NCI-H774 (cell line): ENCODE measurements at places on chromosomes 1 and 21.

GRCh38 chr1:167676916-167677848 lies 44.6 kb upstream of the MPZL1 start:
- DNase-seq, result no peak

DNA sequence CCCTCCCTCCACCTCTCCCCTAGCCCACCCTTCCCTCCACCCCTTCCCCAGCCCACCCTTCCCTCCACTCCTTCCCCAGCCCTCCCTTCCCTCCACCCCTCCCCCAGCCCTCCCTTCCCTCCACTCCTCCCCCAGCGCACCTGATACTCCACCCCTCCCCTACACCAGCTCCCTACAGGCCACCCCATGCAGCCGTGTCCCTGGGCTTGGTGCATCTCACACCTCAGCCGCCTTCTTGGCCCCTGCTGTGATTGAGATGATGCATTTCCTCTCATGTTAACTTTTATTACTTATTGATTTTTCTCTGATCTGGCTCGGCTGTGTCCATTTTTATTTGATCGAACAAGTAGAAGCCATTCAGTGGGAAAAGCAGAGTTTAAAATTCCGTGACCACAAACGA lies 243.8 kb downstream of the MATN1 start:
- no peak for DNase-seq

DNA sequence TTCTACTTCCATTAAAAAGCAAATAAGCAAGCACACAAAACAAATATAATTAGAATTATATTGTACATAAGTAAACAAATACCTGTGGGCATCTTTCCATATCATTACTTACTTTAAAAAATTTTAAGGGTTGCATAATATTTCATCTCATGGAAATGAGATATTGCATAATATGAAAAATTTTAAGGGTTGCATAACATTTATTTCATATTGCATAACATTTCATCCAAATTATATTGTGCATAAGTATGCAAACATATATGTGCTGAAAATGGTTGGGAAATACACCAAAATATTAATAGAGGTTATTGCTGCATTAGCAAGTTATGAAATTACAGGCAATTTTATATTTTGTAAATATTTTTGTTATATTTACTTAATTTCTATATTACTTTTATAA lies 213.7 kb downstream of the KCNH1 start:
- no peak for DNase-seq

DNA sequence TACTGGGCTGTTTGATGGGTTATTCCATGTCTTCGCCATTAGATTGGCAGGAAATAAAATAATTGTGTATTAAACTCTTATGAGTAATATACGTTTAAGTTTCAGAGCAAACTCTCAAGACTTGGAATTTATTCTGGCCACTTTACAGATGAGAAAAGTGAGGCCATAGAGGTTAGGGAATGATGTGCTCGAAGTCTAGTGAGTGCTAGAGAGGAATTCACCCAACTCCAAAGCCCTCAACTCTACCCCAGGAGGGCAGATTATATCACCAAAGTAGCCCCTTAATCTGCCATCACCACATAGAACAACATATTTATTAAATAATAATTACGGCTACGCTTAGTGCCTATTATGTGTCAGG lies 440 bp upstream of the MUL1 start:
- no peak for DNase-seq

GRCh38 chr1:203840208-203840808 lies 21.1 kb upstream of the SNRPE start:
- no peak for DNase-seq

DNA sequence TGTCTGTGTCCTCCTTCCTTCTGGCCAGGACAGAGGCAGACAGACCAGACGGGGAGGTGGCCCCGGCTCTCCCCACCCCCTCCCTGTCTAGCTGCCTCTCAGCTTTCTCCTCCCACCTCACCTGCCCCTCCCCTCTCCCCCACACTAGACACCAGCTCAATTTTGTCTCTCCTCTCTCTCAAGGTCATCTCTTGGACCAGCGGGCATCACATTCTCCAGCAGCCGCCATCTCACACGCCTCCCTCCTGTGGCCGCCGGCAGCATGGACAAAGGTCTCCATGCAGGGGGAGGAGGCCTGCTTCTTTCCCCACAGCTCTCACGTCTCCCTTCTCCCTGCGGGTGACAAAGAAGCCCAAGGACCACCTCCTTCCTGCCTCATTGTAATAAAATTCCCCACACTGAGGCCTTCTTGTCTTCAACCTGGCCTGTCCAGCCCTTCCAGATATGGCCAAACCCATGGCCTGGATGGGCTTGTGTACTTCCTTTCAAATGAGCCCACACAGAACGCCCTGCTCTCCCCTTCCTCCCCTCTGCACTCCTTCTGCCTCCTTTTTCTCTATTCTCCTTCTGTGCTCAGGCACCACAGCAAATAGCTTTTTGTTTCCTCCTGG lies 14.6 kb downstream of the OPTC start:
- no peak for DNase-seq

DNA sequence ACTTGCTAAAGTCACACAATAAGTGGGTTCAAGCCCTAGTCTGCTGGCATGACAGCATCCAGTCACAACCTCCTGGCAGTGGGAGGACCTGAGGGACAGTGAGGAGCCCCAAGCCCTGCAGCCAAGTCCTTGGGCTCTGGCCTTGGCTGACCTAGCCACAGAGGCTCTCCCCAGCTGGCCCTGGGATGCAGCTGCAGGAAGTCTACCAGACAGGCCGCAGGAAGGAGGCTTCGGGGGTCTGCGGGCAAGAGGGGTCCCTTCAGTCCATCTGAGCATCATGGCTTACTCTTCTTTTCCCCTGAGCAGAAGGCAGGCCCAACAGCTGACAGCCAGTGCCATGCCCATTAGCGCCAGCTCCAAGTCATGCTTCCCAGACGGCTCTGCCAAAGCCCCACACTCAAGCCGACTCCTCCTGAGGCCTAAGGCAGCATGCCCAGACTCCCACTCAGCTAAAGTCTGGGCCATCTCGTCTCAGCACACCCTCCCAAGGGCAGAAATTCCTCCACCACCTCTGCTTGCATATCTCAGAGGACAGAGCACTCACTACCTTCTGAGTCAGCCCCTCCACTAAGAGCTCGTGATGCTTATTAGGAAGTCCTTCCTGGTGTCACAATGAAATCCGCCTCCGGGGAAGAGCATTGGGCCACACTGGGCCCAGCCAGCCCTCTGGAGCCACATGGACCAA lies 20.1 kb downstream of the SLC1A7 start:
- no peak for DNase-seq

- DNase-seq, result no peak
These were observed 19.7 kb upstream of the SMPDL3B start for GRCh38 chr1:27915082-27915575.

GRCh38 chr1:53681977-53682685 lies 56.8 kb downstream of the GLIS1 start:
- DNase-seq, result peak; percentile 10

DNA sequence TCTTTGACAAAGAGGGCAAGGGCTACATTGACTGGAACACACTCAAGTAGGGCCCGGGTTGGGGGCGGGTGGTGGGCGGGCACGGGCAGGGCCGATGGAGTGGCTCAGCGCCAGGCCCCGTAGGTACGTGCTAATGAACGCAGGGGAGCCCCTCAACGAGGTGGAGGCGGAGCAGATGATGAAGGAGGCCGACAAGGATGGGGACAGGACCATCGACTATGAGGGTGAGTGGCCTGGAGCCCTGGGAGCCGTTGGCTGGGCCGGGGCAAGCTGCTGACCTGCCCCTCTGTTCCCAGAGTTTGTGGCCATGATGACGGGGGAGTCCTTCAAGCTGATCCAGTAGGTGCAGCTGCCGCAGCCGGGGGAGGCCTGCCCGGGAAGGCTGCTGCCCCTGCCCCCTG lies 1.8 kb downstream of the CALML6 start:
- no peak for DNase-seq

DNA sequence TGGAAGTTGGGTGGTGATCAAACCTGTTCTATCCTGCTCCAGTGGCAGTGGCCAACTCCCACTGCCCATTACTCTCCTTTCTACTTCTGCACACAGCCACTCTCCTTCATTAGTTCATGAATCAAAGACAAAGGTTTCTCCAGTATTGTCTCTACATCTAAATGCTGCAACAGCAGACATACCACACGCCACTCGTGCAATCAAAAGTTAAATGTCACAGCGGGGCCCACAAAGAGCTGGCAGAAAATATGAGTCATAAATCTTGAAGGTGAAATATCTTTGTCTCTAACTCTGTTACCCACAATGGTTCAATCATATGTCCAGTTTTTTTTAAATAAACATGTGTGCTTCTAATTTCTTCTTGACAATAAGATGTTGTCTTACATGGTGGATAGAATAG lies 13.3 kb downstream of the APCS start:
- DNase-seq, result no peak

DNA sequence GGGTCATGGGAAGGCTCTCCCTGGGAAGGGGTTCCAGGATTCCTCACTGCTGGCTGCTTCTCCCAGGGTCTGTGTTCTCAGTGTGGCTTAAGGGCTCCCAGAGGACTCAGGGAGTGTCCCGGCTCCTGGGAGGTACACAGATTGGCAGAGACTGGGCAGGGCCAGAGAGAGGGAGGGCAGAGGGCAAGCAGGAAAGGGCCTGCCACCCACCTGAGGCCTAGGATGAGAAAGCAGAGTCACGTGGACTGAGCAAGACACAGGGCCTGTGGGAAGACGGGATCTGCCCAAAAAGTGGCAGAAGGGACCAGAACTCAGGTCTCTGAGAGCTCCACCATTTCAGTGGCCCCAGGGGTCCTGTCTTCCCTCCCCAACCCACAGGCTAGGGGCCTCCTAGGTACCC lies 871 bp downstream of the SLFNL1 start:
- DNase-seq, result no peak

GRCh38 chr1:218350801-218351266 lies 5.7 kb downstream of the TGFB2 start:
- no peak for DNase-seq

DNA sequence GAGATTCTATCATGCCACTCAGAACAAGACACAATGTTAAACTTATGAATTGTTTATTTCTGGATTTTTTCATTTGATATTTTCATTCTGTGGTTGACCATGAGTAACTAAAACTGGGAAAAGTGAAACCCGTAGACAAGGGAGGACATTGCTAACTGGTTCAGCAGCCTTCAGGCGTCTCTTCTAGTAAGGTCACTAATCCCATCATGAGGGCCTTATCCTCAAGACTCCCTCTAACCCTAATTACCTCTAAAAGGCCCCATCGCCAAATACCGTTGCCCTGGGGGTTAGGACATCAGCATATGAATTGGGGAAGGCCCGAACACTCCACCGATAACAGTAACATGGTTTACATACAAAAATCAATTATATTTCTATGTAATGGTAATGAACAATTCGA lies 247.6 kb downstream of the TM2D1 start:
- no peak for DNase-seq

- DNase-seq, result no peak
These were observed 14.8 kb upstream of the WASF2 start for GRCh38 chr1:27504588-27505419.

DNA sequence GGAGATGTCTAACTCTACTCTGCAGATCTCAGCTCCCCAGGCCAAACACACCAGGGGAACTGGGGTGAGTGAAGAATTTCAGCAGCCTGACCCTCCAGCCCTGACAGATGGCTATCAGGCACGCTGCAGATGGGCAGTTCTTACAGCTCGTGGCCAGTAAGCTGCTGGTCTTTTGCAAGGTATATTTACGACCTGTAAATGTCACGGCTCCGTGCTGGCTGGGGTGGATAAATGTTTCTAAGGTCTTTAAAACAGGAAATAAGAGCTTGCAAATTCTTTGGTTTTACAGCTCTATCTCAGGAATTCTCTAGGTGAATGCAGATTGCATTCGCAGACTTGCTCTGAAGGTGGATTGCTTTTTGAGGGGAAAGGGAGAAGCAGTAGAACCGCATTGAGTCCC lies 10.1 kb downstream of the DOP1B start:
- DNase-seq, result no peak

GRCh38 chr1:107436552-107437241 lies 295.9 kb downstream of the NTNG1 start:
- DNase-seq, result no peak

DNA sequence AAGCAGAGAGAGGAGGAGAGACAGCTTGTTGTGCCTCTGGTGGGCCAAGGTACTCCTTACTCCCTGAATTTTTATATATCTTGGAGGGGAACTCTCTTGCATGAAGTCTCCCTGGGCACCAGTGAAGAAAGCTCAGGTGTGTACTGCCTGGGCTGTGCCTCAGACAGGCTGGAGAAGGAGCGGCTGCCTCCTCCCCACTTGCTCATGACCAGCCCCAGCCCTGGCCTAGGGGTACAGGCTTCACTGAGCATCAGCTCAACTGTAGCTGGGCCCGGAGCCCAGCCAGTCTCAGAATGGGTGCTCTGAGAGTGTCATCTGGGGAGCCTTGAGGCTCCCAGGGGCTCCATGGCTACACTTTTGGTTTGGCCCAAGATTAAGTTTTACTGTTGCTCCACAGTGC lies 44.8 kb upstream of the TENT5C start:
- no peak for DNase-seq

- DNase-seq, result no peak
These were observed 377.8 kb downstream of the USH2A start for GRCh38 chr1:216045400-216045799.

DNA sequence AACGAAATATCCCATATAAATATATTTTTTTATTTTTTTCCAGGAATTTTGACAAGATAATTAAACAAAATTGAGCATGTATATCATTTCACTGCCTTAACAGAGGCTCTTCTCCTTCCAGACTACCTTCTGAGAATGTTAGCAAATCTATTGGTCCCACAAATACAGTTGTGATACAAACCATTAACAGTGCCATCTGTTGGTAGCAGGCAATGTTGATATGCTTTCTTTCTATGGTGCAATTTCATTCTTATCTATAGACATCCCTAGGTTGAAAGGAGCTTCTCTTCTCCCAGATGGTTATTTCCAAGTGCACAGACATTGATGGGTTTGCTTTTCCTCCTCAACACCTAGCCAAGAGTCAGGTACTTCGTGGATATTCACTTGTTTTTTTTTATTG lies 303.6 kb downstream of the USH2A start:
- no peak for DNase-seq

DNA sequence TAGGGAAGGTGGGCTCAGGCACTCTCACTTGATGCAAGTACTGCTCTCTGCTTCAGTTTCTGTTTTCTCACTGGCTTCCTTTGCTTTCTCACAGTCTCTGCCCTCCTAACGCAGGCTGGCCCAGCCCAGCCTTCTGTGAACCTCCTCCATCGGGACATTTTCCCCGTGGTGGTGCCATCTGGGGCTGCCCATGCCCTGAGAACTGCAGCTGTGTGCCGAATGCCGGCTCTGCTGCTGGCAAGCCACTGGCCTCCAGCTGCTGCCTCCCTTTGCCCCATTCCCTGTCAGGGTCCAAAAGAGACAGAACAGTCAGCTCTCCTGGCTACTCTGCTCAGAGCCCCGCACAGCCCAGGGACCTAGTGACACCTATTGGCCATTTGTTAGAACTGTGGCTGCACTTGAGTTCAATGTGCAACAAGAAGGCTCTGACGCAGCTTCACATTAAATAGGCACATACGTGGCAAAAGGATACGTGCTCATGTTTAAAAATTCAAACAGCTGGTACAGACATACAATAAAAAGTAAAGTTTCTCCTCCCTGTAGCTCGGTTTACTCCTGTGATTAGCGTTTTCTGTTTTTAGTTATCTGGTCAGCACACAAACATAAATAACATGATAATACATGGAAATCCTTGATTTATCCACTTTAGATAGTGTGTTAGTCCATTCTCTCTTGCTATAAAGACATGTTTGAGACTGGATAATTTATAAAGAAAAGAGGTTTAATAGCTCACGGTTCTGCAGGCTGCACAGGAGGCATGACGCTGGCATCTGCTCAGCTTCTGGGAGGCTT lies 46.6 kb downstream of the FCRL5 start:
- DNase-seq, result peak; percentile 78

- DNase-seq, result no peak
These were observed 79.0 kb upstream of the JUN start for GRCh38 chr1:58862728-58863385.

- DNase-seq, result no peak
These were observed 13.9 kb upstream of the C2CD2 start for GRCh38 chr21:41967708-41968107.
